ENCODE measurements at places on chromosomes 7 and 10.

- no peak for DNase-seq
Observed at GRCh38 chr7:86965727-86966120, 93.7 kb downstream of the ELAPOR2 start.

GRCh38 chr7:7641129-7641663 is 644 bp downstream of the UMAD1 start:
- no peak for DNase-seq

DNA sequence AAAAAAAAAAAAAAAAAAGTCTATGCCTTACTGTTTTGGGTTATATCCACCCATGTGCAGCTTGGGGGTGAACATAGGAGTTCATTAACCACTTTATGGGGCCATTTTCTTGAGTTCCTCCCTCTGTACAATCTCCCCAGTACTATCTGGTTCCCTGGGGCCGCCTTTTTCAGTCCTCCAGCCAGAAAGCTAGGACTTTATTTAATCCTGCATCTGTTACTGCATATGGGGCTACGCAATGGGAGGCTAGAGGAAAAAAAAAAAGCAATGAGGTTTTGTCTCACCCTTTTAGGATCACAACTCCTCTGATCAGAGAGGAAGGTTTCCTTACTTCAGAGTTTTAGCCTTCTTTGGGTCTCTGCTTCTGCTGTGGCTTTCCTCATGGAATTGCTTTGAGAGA is 51.0 kb downstream of the BTRC start:
- no peak for DNase-seq

GRCh38 chr10:120607016-120607709 is 150.1 kb downstream of the PLPP4 start:
- peak; percentile 0 for DNase-seq

DNA sequence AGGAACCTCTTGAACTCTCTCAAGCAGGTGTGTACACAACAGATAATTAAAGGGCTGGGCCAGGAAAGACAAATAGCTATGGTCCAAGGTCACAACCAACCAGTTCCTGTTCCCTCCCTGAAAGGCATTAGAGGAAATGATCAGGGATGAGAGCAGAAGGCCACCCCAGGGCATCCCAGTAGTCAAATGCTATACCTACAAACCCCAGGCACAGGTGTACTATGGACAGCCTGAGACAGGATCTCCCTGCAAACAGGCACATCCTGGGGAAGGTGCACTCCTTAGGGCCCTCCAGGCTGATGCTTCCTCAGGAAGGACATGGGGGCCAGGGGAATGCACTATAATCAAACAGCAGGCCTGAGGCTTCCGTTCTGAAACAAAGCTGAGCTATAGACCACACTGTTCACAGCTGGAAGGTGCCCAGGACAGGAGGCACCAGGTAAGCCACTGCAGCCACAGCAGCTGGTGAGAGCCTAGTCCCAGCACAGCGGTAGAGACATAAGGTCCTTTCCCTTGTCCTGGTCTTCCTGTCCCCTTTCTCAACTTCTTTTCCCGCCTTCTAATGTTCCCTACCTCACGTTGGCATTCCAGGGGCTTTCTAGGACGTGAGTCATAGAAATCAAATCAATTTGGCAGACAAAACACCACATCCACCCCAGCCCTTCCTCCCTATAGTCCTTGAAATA is 13.3 kb downstream of the PARP12 start:
- DNase-seq, result no peak

DNA sequence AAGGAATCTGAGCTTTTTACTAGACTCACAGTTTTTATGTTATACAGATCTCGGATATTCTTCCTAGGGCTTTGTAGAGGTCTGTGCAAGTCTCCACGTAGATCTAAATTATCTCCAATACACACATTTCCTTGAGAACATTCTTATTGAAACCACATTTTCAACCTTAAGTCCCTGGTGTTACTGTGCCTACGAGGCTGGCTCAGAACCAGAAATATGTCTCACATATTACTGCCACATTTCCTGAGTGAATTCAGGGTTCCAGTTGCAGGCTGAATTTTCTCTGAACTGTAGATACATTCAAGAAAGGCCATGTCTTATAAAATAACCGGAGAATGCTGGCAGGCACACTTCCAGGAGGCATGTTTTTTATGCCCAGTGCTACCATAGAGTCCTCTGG is 46.5 kb downstream of the INHBA start:
- DNase-seq, result peak; percentile 69

DNA sequence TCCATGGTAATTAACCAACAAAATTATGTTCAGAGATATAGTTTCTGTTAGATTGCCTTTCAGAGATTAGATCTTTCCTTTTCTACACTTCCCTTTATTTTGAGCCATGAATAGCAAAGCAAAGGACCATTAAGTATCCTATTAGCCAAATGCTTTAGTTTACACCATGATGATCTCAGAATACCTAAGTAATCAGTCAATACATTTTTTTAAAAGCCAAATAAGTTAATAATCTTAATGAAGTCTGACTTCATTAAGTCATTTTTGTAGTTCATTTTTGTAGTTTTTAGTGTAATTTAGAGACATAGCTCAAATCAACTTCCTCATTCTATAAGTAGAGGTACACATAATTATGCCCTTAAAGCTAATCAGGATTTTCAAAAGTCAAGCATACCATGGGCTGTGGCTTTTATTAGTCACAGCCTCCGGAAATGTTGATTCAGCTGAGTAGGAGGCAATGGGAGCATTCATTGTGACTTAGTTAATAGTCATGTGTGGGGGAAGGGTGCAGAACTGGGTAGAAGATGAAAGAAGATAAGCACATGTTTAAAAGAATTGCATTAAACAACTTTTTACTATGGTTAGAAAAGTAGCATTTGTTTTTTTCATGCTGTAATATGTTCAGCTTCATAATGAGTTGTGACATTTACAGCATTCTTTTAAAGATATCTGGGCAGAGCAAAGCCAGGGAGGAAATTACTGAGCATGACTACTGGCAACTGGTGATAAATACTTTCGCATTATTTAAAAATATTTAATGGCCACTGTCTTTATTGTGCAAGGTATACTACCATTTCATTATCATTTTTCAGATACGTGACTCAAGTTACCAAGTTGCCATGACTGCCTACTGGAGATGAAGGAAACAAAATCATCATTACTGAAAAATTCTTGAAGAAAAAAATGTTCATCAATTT is 57.3 kb upstream of the CCDC71L start:
- DNase-seq, result peak; percentile 99

GRCh38 chr7:93148144-93148543 is at the start of gene SAMD9L:
Gene SAMD9L (minus strand): TSS chr7:93148385. CDS start chr7:93135971, 12,414 bp downstream.
- peak; percentile 39 for DNase-seq

DNA sequence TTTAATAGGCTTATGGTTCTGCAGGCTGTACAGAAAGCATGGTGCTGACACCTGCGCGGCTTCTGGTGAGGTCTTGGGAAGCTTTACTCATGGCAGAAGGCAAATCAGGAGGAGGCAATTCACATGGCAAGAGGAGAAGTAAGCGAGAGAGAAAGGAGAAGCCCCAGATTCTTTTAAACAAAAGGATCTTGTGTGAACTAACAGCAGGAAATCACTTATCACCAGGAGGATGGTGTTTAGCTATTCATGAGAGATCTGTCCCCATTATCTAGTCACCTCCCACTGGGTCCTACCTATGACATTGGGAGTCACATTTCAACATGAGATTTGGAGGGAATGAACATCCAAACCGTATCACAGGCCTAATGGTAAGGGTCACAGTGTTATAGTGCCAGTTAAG is 678.0 kb upstream of the KCND2 start:
- no peak for DNase-seq

DNA sequence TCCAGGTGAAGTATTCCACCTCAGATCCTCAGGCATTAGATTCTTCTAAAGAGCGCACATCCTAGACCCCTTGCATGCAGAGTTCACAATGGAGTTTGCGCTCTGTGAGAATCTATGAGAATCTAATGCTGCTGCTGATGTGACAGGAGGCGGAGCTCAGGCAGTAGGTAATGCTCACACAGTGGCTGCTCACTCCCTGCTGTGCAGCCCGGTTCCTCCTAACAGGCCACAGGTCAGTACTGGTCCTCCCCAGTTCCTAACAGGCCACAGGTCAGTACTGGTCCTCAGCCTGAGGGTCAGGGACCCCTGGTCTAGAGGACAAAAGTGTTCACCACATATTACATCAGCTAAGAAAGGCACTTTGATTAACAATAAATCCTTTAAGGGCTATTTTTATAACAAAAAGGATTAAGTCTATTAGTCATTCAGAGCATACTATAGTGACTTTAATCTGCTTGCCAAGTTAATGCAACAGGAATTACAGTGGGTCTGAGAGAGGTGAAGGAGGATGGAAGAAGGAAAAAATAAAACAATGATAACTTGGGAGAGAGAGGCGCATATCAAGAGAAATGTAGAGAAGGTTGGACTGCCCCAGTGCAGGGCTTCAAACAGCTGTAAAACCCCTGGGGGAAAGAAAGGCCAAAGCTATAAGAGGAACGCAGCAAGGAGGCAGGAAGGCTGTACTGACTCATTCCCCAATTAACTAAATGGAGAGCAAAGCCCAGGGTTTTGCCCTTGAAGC is 49.2 kb downstream of the CUL2 start:
- DNase-seq, result peak; percentile 36

DNA sequence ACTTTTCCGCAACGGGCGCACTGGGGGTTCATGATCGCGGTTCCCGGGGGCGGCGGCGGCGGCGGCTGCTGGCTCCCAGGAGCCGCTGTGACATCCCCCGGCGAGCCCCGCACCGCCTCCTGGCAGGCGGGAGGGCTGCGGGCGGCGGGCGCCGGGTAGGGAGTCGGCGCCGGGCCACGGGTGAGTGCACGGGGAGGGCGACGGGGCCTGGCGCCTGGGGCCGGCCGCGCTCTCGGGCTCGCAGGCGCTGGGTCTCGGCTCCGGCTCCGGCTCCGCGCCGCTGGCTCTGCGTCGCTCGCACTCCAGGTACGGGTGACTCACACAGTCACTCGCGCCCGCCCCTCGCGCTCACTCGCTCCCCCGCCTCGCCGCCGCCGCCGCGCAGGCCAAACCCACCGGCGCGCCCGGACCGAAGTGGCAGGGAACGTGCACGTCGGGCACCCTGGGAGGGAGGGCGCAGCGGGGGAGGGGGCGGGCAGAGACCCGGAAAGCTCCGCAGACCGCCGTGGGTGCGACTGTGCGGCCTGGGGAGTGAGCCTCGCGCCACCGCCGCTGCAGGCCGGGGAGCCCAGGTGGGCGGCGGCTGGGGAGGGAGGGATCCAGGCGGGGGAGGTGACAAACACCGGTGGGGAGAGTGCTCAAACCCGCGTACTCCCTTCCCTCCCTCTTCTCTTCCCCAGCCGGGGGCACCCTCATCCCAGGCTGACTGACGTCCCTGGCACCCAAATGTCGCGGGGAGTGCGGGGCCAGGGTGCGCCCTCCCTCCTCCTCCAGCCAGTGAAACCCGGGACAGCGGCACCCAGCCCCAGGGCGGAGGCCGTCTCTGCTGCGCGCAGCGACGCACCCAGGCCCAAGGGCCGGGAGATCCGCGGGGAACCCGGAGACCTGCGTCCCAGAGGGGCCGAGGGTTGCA is 276.9 kb upstream of the NEBL start:
- no peak for DNase-seq

DNA sequence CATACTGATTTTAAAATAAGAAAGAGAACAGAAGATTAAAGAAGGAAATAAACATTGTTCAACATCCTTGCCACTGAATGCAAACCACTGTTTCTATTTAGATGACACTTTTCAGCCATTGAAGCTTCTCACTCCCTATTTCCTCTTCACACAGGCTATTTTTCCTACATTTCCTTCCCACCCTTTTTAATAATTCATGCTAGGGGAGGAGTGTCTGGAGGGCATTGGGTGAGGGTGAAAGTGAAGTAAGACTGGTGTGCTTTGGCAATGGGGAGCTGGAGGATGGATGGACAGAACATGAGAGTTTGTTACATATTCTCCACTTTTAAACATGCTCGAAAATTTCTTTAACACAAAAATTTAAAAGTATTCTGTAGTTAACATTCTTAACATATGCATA is 168.8 kb upstream of the GLI3 start:
- no peak for DNase-seq

- no peak for DNase-seq
Observed at GRCh38 chr10:97608991-97609561, 19.6 kb downstream of the C10orf62 start.

- no peak for DNase-seq
Observed at GRCh38 chr7:15011289-15011688, 108.7 kb upstream of the DGKB start.

- DNase-seq, result no peak
Observed at GRCh38 chr7:56051053-56051338, 248 bp downstream of the PSPH start.

GRCh38 chr10:51861051-51861450 is 161.7 kb upstream of the CSTF2T start:
- DNase-seq, result no peak

DNA sequence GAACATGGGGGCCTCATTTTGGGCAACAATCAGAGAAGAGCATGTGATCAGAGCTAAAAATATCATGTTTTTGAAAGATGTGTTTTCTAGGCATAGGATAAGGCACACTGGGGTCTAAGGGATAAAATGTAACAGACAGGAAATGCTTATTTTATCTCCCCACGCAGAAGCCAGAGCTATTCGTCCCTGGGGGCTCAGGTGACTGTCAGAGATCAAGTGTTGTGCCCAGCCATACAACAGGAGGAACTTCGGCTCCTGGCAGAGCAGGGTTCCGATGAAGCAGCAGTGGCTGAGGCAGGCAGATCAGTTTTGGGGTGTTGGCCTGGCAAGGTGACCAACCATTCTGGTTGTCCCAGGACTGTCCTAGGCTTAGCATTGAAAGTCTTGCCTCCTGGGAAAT is 15.2 kb downstream of the NPY start:
- DNase-seq, result no peak

- DNase-seq, result no peak
Observed at GRCh38 chr7:148883266-148884048, 634 bp downstream of the EZH2 start.

DNA sequence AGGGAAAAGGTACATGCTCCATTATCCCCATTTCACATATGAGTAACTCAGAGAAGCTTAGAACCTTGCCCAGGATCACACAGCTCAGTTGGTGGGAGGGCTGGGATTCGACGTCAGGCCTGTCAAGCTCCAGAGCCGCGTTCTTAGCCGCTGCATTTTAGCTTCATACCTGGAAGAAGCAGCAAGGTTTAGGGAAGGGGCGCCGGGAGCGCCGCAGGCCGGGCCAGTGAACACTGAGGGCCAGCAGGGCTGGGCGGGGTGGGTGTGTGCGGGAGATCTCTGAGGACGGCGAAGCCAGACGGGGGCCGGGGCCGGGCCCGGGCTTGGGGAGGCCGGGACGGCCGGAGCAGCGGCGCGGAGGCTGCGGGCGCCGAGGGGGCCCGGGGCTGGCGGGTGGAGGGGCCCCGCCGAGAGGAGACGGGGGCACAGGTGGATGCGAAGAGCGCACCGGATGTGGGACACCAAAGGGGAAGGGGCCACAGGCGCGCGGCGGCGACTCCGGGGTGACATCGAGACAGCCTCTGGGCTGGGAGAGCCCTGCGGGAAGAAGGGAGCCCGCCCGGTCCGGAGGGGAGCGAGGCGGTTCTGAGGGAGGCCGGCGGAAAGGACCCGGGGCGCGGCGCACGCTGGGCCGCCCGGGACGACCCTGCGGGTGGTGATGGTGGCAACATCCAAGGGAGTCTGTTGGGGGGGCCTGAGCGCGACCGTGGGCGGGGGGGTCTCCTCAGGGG is 498 bp downstream of the NDST2 start:
- peak; percentile 22 for DNase-seq

- no peak for DNase-seq
Observed at GRCh38 chr7:159237022-159237653, 92.5 kb upstream of the VIPR2 start.

Data from fibroblast of villous mesenchyme (primary cell).